ENCODE measurements at places on chromosomes 3 and 15. TPM values are rescaled to one million over a fixed set of nuclear protein-coding genes. Genes with fewer than 3 reads are reported as not detected.

The FOXB1 gene
- polyA plus RNA-seq = not detected

The POTEB gene
- not detected for polyA plus RNA-seq

The SNAP23 gene
- 45.5 TPM for polyA plus RNA-seq

DNA sequence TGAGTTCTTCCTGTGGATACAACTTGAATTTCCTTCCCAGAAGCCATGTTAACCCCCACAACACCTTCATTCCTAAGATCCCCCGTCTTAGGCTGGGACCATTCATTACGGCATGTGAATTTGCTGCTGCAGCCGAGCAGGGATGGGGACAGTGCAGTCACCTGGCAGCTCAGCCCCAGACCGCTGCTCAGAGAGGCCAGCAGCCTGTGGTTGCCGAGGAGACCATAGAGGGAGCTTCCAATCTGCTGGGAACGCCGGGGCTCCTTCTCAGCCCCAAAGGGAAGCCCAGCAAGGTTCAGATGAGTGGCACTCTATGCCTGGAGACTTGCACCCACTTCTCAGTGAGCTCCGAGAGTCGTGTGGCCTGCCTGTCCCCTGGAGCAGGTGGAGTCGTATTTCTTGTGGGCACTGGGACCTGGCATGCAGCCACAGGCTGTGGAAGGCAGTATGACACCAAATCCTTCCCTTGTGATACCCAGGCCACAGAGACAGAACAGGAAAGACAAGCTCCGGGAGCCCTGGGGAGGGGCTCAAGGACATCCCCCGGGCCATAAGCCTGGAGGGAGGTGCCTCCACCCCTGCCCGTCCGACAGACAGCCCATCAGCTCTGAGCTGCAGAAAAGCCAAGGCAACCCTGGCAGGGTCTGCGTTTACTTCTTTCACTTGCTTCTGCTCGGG, 167.3 kb downstream of the FAM43A start:
- no peak for DNase-seq

The DENND6A gene
- 3.5 TPM for polyA plus RNA-seq

The KIF7 gene
- 11.5 TPM for polyA plus RNA-seq

The DAPK2 gene
- 0.34 TPM for polyA plus RNA-seq

DNA sequence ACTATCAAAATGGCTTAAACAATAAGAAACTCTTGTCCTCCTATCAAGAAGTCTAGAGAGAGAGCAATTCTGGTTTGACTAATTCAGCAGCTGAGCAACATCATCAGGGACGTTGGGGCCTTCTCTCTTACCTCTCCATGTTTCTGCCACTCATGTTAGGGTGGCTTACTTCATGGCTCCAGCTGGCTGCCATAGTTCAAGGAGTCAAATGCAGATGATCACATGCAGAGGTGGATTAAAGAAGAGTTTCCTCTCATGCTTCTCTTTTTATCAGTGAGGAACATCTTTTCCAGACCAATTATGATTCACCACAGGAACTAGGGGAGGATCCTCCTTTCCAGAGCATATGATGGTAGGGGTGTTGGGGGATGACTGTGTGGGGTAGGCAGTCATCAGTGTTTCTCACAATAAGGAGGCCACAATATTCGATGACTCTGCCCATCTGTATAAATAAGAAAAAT, 45.5 kb downstream of the NEK11 start:
- DNase-seq = peak; percentile 13

DNA sequence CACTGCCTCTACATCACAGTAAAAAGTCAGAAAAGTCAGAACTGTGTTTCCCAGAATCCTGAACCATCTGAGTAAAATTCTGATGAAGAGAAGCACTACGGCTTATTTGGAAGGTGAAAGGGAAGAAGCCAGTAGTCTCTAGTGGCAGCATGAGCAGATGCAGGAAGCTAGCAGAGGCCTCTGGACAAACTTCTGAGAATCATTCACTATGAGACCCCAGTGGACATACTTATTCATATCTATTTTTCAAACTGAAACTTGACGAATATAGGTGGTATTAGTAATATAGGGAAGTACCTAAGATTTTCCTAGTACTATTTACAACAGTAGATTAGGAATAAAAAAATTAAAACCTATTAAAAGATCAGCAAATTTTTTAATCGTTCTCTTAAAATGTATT, 272.8 kb upstream of the TTC14 start:
- no peak for DNase-seq

The USP13 gene
- 9.2 TPM for polyA plus RNA-seq

GRCh38 chr3:61420136-61420759, 141.1 kb upstream of the PTPRG start:
- no peak for DNase-seq

DNA sequence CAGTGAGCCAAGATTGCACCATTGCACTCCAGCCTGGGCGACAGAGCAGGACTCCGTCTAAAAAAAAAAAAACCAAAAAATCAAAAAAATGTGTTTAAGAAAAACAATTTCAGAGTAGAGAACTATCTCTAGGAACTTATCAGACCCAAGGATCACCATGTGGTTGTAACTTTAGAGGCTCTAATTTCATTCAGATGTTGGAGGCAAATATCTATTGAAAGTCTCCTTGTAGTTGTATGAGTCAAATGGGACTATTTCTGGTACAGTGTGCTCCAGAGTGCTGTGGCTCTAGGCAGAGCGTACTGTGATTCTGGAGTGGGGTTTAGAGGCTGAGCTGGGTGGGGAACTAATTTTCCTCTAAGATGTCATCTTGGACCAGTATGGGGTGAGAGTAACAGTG, 398.7 kb downstream of the SHQ1 start:
- no peak for DNase-seq

The KIF15 gene
- polyA plus RNA-seq = 3.7 TPM

The PPP1R14D gene
- polyA plus RNA-seq = not detected

DNA sequence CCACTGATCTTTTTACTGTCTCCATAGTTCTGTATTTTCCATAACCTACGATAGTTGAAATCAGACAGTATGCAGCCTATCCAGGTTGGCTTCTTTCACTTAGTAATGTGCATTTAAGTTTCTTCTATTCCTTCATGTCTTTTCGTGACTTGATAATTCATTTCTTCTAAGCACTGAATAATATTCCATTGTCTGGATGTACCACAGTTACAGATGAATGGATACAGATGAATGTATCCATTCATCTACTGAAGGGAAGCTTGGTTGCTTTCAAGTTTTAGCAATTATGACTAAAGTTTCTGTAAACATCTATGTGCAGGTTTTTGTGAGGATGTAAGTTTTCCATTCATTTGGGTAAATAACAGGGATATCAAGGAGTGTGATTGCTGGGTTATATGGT, 124.8 kb downstream of the NSUN3 start:
- no peak for DNase-seq

The SCAMP5 gene
- polyA plus RNA-seq = 1.6 TPM

The TEX55 gene
- not detected for polyA plus RNA-seq

DNA sequence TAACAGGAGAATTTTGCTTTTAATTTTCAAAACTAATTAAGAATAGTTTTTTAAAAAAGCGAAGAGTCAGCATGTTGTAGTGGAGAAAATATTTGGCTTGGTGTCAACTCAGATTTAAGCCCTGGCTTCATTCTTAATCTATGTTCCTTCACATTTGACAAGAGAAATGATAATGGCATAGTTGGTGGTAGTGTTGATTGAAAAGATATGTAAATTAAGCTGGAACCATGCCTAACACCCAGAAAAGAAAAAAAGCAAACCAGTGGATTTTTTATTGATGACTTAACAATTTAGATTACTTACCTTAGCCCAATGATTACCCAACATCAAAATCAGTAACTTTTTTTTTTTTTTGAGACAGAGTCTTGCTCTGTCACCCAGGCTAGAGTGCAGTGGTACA, 27.4 kb downstream of the TCAIM start:
- DNase-seq = no peak

The ZBED2 gene
- 0.51 TPM for polyA plus RNA-seq

GRCh38 chr3:194285024-194285849, 65.9 kb downstream of the CPN2 start:
- peak; percentile 64 for DNase-seq

The APPL1 gene
- 9.6 TPM for polyA plus RNA-seq

DNA sequence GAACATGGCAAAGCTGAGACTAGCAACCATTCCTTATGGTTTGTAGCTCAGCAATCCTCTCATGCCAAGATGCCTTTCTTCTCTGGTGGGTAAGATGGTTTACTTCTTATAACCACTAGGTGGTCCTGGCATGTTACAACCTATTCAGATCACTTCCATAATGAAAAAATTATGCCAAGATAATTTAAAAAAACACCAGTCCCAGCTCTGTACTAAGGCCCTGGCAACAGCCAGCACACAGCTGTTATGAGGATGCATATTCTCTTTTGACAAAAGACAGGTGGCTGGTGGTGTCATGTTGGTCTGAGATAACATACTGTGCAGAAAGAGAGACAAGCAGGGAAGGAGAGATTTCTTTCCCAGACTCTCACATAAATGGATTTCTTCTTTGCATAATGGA, 65.7 kb upstream of the FRMD4B start:
- DNase-seq = no peak

The ATP6V1A gene
- 15.1 TPM for polyA plus RNA-seq

GRCh38 chr3:97910931-97911351, 61.3 kb downstream of the RIOX2 start:
- no peak for DNase-seq

DNA sequence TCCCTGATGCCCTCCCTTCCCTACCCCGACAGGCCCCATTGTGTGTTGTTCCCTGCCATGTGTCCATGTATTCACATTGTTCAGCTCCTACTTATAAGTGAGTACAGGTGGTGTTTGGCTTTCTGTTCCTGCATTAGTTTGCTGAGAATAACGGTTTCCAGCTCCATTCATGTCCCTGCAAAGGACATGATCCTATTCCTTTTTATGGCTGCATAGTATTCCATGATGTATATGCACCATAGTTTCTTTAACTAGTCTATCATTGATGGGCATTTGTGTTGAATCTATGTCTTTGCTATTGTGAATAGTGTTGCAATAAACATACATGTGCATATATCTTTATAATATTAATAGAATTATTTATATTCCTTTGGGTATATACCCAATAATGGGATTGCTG, 52.1 kb upstream of the TNFSF10 start:
- DNase-seq = no peak
